Endothelial cell of umbilical vein (primary cell): ENCODE measurements at places on chromosomes 4 and X. TPM values are rescaled to one million over a fixed set of nuclear protein-coding genes. Genes with fewer than 3 reads are reported as not detected.

DNA sequence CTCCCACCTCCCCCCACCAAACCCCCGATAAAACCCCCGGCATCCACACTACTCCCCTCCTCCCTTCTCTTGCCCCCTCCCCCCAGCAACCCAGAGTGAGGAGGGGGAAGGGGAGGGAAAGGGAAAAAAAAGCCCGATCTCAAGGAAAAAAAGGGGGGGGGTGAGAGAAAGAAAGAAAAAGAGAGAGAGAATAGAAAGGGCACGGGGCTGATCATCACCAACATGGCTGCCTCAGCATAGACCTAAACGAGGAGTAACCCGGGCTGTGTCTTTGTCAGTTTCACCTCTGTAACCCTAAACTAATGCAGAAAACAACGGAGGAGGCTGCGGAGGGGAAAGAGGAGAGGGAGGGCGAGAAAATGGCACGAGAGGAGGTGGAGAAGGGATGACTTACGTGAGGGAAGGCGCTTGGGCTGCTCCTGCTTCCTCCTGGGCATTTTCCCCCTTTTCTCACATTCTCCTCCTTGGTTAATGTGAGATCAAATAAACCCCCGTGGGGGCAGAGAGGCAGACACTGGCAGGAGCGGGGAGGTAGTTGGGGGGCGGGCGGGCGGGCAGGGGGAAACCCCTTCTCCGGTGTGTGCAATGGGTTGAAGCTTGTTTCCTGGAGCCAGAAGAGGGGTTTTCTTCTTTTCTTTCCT, 532 bp downstream of the ZNF827 start:
- no peaks in the 10 kb centered on the region for H3K27me3 ChIP-seq
- DNase-seq: peak; percentile 51
- H3K4me1 ChIP-seq: peaks cover 22% of the 10 kb centered on the region
- peak overlapping the region; percentile 85 for H3K4me3 ChIP-seq

DNA sequence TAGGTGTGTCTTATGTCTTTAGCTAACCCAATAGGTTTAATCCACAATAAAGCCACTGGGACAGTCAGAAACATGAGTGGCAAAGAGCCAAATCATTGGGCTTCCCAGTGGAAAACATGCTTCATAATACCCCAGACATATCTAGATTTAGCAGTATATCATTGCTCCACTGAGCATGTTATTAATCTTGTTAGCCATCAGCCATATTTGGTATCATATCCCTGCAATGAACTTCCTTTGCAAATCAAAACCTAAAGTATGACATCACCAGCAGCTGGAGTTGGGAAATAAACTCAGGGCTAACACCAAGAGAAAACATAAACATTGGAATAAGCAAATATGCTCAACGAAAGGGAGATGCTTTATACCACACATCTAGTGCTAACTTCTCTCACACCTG, 280.8 kb upstream of the NOCT start:
- H3K27ac ChIP-seq: peak overlapping the region; percentile 34
- H3K4me3 ChIP-seq: no peak overlapping the region
- peak; percentile 90 for DNase-seq
- no peaks in the 10 kb centered on the region for H3K27me3 ChIP-seq
- peaks cover 30% of the 10 kb centered on the region for H3K4me1 ChIP-seq
- no peaks in the 10 kb centered on the region for H3K36me3 ChIP-seq

- H3K4me1 ChIP-seq: no peaks in the 10 kb centered on the region
- DNase-seq: peak; percentile 11
- H3K4me3 ChIP-seq: no peak overlapping the region
- H3K27me3 ChIP-seq: no peaks in the 10 kb centered on the region
- no peak overlapping the region for H3K27ac ChIP-seq
Measured at GRCh38 chrX:112642349-112642748, 37.4 kb downstream of the LHFPL1 start.

- H3K36me3 ChIP-seq: no peaks in the 10 kb centered on the region
- peak overlapping the region; percentile 96 for H3K4me3 ChIP-seq
- H3K27me3 ChIP-seq: no peaks in the 10 kb centered on the region
- peak overlapping the region; percentile 85 for H3K27ac ChIP-seq
Measured at GRCh38 chr4:77817304-77818072, 1.7 kb downstream of the CNOT6L start.

DNA sequence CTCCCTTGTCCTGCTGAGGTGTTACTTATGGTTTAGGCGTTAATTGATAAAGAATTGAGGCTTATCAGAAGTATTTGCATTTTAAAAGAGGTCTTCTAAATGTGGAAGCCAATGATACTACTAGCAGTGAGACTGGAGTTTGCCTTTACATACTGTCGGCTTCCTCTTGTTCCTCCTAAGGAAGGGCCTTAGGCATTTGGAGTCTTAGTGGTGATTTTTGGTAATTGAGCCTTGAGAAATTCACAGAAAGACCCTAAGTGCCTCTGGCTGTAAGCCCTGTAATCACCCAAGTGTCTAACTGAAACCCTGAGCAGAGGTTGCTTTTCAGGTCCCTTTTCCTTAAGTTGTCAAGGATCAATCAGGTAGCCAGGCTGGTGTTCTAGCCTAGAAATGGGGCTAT, 14.8 kb downstream of the IL13RA1 start:
- no peak overlapping the region for H3K27ac ChIP-seq
- H3K27me3 ChIP-seq: no peaks in the 10 kb centered on the region
- H3K4me3 ChIP-seq: no peak overlapping the region
- H3K36me3 ChIP-seq: no peaks in the 10 kb centered on the region

The TTC29 gene
- polyA plus RNA-seq: not detected in 2 replicates

DNA sequence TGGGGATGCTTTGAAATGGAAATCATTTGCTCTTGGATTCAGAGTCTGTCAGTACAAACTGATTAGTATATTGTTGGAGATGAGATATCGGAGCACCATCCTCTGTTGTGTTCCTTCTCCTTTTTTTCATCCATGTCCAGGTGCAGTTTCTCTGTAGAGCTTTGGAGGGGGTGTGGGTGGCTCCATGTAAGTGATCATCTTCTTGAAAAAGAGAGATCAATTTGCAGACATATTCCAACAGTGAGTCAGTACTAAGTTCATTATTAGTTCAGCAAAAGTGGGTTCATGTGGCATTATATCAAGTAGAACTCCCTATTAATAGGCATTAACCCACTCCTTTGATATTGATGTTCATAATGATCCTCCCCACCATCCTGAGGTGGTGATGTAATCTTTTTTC, 18.9 kb downstream of the FRAS1 start:
- H3K27ac ChIP-seq: no peak overlapping the region
- H3K36me3 ChIP-seq: no peaks in the 10 kb centered on the region
- H3K4me1 ChIP-seq: no peaks in the 10 kb centered on the region
- no peaks in the 10 kb centered on the region for H3K27me3 ChIP-seq
- no peak for DNase-seq

- H3K36me3 ChIP-seq: no peaks in the 10 kb centered on the region
- no peak overlapping the region for H3K27ac ChIP-seq
- H3K4me3 ChIP-seq: no peak overlapping the region
- no peak for DNase-seq
Measured at GRCh38 chrX:54842607-54843006, 35.1 kb downstream of the MAGED2 start.

DNA sequence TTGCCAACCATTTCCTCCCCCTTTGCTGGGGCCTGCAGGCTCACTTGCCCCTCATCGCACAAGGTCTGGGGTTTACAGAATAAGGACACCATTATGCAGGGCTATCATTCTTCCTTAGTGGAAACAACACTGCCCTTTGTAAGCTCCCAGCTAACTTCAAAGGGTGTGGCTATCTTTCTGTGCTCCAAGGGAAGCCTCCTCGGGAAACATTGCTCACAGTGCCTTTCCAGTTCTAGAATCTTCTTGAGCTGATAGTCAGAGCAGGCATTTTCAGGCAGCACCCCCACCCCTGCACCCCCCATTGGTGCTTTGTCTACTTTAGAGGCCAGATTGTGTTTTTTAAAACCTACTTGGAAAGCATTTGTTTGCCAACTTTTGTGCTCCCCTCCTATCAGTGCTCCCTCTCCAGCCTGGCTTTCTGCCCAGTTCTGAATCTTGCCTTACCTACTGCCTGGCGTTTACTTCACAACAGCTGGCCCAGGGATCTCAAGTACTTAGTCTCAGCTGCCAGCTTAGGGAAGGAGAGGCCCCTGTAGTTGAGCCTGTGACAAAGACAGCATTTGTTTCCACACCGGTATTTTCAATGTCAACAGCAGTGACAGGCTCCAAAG, 53.5 kb downstream of the PLAC1 start:
- no peak overlapping the region for H3K4me3 ChIP-seq
- peaks cover 10% of the 10 kb centered on the region for H3K4me1 ChIP-seq
- no peaks in the 10 kb centered on the region for H3K36me3 ChIP-seq
- H3K27ac ChIP-seq: peak overlapping the region; percentile 15
- DNase-seq: peak; percentile 17

- no peaks in the 10 kb centered on the region for H3K27me3 ChIP-seq
- no peak overlapping the region for H3K27ac ChIP-seq
Measured at GRCh38 chrX:20317873-20318272, 51.2 kb upstream of the RPS6KA3 start.

DNA sequence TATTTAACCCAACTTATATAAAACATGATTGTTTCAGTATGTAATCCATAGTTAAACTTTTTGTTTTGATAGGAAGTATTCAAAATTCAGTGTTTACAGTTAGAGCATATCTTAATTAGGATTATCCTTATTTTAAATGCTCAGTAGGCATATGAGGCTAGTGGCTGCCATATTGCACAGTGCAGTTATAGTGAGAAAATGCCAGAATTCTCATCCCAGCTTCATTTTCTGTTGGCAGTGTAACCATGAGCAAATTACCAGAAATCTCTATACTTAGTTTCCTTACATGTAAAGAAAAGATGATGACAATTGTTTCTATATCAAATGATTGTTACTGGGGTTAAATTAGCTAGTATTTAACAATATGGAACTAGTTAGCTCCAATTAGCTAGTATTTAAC, 265.8 kb downstream of the ARAP2 start:
- H3K36me3 ChIP-seq: no peaks in the 10 kb centered on the region
- H3K27me3 ChIP-seq: no peaks in the 10 kb centered on the region
- H3K4me3 ChIP-seq: no peak overlapping the region

- H3K36me3 ChIP-seq: no peaks in the 10 kb centered on the region
- no peaks in the 10 kb centered on the region for H3K4me1 ChIP-seq
- DNase-seq: no peak
Measured at GRCh38 chr4:164894702-164895101, 17.7 kb downstream of the APELA start.

The TRIM60 gene
- polyA plus RNA-seq: not detected in 2 replicates

The PSMD10 gene
- 72.5 and 93.8 TPM in 2 replicates for polyA plus RNA-seq

DNA sequence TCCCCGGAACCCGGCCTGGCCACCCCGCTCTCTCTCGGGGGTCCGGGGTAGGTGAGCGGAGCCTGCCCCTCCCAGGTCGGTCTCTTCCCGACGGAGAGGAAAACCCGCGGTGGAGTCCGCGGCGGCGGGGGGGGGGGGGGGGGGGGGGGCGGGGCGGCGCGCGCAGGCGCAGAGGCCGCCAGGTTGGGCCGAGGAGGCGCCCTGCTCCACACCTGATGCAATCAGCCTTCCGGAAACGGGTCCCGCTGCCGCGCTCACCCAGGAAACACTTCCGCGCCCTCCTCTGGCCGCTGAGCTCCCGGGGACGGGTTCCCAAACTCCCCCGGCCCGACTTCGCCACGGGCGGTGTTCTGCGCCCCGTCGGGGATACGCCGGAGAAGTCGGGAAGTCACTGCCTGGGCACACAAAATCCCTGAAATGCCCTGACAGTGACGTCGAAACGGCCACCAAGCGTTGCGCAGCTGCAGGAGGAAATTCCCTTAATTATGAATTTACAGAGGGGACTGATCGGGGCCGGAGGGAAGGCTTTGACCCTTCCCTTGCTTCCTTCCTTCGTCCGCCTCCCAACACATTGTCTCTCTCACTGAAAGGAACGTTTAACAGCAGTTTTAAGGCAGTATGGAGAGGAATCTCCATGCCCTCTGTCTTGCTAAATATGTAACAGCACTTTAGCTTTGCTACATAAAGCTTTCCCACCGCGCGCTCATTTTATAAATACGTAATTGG, 2.1 kb upstream of the APBB2 start:
- DNase-seq: peak; percentile 86
- peak overlapping the region; percentile 94 for H3K27ac ChIP-seq
- peaks cover 33% of the 10 kb centered on the region for H3K4me1 ChIP-seq
- no peaks in the 10 kb centered on the region for H3K36me3 ChIP-seq
- no peaks in the 10 kb centered on the region for H3K27me3 ChIP-seq

DNA sequence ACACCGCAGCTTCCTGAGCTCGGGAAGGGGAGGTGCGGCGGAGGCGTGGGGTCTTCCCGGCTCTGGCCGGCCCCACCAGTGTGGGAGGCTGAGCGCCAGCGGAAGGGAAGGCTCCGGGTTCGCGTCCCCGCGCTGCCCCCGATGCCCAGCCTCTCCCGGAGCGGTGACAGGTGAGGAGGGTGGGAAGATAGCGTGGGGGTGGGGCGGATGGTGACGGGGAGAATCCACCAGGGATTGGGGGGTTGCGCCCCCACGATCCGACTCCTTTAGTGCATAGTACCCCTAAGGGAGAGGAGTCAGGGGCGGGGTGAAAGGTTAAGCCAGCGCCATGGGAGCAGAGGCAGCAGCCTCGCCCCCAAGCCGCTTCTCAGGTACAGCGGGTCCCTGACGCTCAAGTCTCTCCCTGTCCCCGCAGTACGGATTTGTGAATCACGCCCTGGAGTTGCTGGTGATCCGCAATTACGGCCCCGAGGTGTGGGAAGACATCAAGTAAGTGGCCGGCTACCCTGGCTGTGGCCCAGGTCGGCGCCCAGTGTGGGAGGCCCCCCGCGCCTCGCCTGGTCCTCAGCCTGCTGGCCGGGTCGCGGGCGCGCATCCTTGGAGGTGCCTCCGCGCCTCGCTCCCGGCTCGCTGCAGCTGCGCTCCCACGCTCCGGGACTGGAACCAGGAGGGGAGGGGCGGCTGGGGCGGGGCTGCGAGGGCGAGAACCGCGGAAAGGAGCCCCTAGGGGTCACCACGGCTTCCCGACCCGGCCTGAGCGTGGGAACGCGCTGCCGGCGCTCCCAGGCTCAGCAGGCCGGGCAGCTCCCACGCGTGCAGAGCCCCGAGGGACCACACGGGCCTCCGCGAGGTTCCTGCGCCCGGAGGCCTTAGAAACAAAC, 791 bp downstream of the GUCY1B1 start:
- H3K36me3 ChIP-seq: no peaks in the 10 kb centered on the region

The ENPEP gene
- polyA plus RNA-seq: not detected in 2 replicates

GRCh38 chr4:37758226-37758625, 68.3 kb upstream of the PGM2 start:
- H3K4me1 ChIP-seq: no peaks in the 10 kb centered on the region
- no peak overlapping the region for H3K27ac ChIP-seq
- DNase-seq: peak; percentile 33
- no peaks in the 10 kb centered on the region for H3K36me3 ChIP-seq
- H3K27me3 ChIP-seq: peaks cover 7% of the 10 kb centered on the region
- H3K4me3 ChIP-seq: no peak overlapping the region

The INTS6L gene
- 4.5 and 5.2 TPM in 2 replicates for polyA plus RNA-seq

The SLC34A2 gene
- not detected in 2 replicates for polyA plus RNA-seq

The JCHAIN gene
- not detected in 2 replicates for polyA plus RNA-seq

The HSFX1 gene
- 0.41 and 0.68 TPM in 2 replicates for polyA plus RNA-seq

GRCh38 chrX:19544693-19545305, 29.5 kb upstream of the MAP3K15 start:
- no peak overlapping the region for H3K4me3 ChIP-seq
- H3K27ac ChIP-seq: no peak overlapping the region
- H3K4me1 ChIP-seq: no peaks in the 10 kb centered on the region
- peak; percentile 43 for DNase-seq
- H3K27me3 ChIP-seq: no peaks in the 10 kb centered on the region
